Small intestine (tissue), 16 donors: ENCODE measurements at places on chromosomes 6 and 20. TPM values are rescaled to one million over a fixed set of nuclear protein-coding genes. Genes with fewer than 3 reads are reported as not detected.

The BEND6 gene
- 0.35 TPM for polyA plus RNA-seq

GRCh38 chr20:57921676-57922075 lies 211.9 kb upstream of the PMEPA1 start:
- DNase-seq, result no peak

GRCh38 chr6:55759536-55759935 lies 115.9 kb downstream of the BMP5 start:
- no peak for DNase-seq

- no peak for DNase-seq
Observed at GRCh38 chr6:12313306-12313991, 23.3 kb downstream of the EDN1 start.

The MTG2 gene
- polyA plus RNA-seq, result 28.6 TPM

GRCh38 chr6:169343886-169344749 lies 90.5 kb upstream of the THBS2 start:
- no peak for DNase-seq

GRCh38 chr6:9936551-9936950 lies 478.3 kb downstream of the TFAP2A start:
- DNase-seq, result no peak

DNA sequence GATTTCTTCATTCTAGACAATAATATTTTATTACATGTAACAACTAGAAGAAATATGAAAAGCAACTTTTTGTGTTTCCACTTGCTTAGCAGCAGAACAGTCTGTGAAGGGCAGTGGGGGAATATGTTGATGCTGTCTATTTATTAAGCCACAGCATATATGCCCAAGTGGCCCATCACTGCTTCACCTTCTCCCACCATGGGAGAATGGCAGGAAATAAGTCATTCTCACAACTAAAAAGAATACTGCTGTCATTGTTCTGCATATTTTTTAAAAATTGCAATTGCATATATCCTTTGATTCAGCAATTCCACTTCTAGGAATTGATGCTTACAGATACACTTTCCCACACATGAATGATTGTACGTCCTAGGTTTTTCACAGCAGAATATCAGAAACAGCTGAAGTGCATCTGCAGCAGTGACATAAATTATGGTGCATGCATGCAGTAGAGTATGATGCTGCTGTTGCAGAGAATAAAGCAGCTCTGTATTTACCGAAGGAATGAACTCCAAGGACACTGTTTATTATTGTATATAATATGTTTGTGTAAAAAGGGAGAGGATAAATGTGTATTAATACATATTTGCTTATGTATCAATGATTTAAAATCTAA lies 26.8 kb downstream of the KIF3B start:
- no peak for DNase-seq

The FNDC1 gene
- not detected for polyA plus RNA-seq

- DNase-seq, result no peak
Observed at GRCh38 chr6:165060720-165061119, 248.7 kb downstream of the C6orf118 start.

- no peak for DNase-seq
Observed at GRCh38 chr6:34447910-34448309, 18.0 kb upstream of the PACSIN1 start.

- no peak for DNase-seq
Observed at GRCh38 chr6:116512734-116513133, 1.3 kb downstream of the CALHM5 start.

DNA sequence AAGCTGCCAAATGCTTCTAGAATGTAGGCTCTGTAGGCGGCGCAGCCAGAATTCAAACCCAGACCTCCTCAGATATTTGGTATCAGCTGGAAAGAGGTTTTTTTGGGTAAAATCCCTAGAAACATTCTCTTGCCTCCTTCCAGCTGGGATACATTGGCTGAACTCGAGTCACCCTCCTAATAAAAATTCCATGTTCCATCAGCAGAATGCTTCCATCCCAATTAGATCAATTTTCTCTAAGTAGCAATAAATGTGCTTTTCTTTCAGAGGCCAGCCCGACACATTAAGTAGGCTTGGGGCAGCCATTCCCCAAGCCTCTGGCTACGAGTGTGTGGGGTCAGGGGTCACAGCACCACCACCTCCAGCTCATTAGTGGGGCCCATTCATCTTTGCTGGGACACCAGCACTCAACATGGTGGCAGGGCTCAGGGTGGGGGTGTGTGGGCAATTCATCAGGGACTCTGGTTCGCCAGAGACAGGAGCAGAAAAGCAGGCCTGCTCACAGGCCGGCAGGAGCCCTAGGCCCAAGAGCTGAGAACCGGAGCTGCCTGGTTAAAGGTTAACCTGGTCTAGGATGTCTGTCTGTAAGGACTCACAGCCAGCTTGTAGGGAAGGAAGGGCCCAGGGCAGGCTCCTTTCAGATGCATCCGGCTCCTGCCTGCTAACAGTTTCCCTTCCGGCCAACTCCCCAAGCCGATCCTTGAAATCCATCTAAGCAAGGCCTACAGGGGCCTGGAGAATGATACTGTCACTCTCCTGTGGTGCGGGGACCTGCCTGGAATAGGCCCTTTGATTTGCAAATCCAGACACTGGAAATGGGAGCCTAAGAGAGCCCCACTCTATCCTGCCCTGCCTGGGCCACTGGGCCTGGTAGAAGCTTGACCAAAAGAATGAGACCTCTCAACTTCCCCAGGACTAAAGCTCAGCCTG lies 159.1 kb upstream of the TOP1 start:
- DNase-seq, result no peak

DNA sequence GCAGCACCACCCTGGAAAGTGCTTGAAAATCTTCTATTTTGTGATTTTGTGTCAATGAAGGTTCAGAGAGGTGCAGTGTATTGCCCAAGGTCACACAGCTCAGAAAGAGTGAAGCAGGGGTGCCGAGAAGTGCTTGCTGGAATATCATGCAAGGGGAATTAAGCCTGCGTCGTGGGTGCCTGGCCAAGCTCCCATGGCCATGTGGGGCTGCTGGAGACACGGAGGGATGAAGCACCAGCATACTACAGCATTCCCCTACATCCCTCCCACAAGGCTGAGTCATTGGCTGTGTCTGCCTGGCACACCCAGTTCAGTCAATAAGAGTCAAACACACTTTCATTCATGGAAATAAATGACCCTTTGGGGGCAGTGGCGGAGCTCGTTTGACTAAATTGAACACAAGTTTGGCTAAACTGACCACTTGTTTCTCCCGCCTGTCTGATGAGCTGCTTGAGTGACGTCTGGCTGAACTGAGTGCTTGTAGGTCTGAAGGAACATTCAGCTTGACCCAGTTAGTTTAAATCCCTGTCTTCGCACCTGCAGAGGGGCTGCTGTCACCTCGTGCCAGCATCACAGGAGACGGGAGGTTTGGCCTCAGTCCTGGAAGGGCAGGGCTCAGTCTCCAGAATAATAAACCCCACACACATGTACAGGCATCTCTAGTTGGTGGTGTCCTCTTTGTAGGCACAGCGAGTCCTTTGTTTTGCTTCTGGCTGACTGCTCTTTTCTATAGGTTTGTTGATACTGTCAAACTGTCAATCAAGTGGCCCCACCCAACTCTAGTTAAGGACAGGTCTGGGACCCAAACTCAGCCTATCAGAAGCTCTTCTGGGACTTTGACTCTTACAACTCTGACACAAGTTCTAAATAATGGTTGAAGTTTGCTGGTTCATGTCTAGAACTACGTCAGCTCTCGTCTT lies 8.4 kb upstream of the TGM2 start:
- no peak for DNase-seq

- no peak for DNase-seq
Observed at GRCh38 chr20:51036827-51037531, 14.1 kb upstream of the KCNG1 start.

DNA sequence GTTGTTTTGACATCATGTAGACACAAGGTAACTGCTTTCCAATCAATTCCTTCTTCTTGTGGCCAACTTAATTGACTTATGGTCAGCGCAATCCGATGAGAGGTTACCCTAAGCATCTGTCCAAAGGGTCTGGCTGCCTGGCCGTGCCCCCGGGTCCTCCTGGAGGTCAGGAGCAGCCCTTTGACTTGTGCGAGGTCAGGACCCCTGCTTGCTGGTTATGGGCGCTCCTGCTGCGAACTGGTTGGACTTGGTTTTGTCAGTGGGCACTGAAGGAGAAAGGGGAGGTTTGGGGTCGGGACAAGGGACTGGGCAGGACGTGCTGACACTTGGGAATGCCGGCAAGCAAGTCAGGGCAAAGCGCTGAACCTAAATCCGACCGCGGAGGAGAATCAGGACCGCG lies 215.6 kb downstream of the QKI start:
- DNase-seq, result no peak

- DNase-seq, result no peak
Observed at GRCh38 chr6:34147906-34148630, 2.2 kb upstream of the GRM4 start.

The GPR63 gene
- polyA plus RNA-seq, result 2.4 TPM

GRCh38 chr6:142605922-142606485 lies 304.2 kb downstream of the ADGRG6 start:
- no peak for DNase-seq

The PROCR gene
- polyA plus RNA-seq, result 8.3 TPM

The ANKEF1 gene
- polyA plus RNA-seq, result 3.0 TPM

DNA sequence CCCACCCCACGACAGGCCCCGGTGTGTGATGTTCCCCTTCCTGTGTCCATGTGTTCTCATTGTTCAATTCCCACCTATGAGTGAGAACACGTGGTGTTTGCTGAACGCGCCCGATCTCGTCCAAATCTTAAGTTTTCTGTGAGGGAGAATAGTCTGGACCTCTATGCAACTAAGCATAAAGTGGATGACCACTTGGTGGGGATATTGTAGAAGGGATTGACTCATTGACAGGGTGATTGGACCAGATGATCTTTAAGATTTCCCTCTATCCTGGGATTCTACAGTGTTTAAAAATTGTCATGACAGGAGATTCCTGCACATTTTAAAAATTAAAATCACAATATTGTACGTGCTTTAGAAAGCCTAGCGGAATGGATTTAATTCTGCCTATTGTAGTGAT lies 141.3 kb downstream of the TRMT11 start:
- no peak for DNase-seq

The BPIFB1 gene
- polyA plus RNA-seq, result 1.3 TPM

DNA sequence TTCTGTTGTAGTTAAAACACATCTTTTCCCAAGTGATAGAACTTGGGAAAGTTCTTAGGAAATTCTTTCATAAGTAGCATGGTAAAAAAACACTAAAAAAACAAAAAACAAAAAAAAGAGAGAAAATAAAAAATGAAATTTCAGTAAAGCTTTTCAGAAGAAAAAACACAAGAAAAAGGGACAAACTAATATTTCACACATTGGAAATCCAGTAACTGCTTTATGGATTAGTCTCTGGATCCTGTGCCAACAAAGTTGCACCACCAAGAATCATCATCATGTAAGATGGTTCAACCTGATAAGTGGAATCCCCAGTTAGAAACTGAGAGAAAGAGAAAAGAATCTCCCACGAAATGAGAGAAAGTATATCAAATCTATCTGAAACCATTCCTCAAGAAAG lies 144.2 kb downstream of the GMDS start:
- no peak for DNase-seq

The KCNB1 gene
- polyA plus RNA-seq, result 1.2 TPM

GRCh38 chr6:13358511-13358910 lies 30.2 kb upstream of the TBC1D7 start:
- DNase-seq, result no peak

The MMP24 gene
- polyA plus RNA-seq, result 0.67 TPM

The CDH22 gene
- polyA plus RNA-seq, result 0.84 TPM

The ETV7 gene
- polyA plus RNA-seq, result 26.2 TPM

The PAK5 gene
- polyA plus RNA-seq, result 0.10 TPM

GRCh38 chr20:37387519-37388269 lies 41.8 kb downstream of the SRC start:
- no peak for DNase-seq

DNA sequence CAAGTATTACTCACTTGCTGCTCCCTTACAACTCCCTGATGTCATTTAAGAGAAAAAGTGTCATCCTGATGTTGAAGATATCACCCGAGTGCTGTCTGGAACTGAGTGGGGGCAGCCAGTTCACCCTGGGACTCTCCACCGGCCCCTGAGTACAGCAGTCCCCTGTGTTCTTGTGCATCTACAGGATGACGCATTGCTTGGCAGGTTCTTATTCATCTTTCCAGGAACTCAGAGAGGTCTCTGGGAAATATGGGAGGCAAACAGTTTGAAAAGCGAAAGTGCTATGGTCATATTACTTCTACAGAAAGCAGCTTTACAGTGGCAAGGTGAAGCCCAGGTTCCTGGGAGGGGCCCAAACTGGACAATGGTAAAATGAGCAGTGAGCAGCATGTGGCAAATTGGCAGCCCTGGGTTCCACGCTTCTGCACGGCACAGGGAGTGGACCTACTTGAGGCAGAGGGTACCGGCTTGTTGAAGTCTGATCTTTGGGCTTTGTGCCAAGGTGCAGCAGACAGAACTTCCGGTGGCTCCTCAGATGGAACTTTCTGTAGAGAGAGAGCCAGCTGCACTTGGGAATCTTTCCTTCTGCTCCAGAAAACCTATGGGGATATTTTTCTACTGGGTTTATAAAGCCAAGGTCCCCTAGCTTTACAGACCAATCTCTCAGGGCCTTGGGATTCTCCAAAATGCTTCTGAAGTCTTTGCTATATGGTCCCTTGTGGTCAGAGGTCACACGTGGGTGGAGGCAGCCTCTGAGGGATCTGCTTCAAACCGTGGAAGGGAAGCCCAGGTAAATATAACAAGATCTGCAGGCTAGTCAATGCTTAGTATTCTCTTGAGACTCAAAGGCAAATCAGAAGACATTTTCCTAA lies 128.3 kb downstream of the MAP3K7 start:
- DNase-seq, result peak; percentile 19

- peak; percentile 38 for DNase-seq
Observed at GRCh38 chr6:97059473-97059872, 134.9 kb downstream of the KLHL32 start.

The KIF25 gene
- polyA plus RNA-seq, result not detected

DNA sequence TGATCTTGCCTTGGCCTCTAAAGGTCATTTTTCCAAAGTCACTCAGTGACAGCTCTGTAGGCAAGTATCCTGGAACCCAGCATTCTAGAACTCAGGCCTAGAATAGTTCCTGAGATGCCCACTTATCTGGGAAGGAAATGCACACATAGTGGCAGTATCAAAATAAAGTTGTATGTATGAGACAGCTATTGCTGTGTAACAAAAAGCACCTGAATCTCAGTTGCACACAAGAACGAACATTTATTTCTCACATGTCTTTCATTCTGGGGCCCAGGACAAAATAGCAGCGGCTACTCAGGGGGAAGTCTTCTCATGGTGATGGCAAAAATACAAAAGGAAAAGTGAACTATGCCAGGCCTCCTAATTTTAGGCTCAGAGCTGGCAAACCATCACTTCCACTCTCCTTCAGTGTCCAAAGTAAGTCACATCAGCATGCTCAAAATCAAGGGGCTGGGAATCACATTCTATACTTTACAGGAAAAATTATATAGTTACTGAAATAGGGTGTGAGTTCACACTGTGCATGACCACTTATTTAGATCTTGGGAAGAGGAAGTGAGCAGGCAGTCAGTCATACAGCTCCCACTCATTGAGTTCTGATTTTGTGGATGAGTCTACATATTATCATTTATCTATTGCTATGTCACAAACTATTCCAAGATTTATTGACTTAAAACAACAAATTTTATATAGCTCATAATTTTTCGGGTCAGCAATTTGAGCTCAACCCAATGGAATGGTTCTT lies 133.7 kb upstream of the RIN2 start:
- no peak for DNase-seq

The PRDM1 gene
- 3.2 TPM for polyA plus RNA-seq
